ENCODE measurements at places on chromosomes 2 and 18. TPM values are rescaled to one million over a fixed set of nuclear protein-coding genes. Genes with fewer than 3 reads are reported as not detected.

DNA sequence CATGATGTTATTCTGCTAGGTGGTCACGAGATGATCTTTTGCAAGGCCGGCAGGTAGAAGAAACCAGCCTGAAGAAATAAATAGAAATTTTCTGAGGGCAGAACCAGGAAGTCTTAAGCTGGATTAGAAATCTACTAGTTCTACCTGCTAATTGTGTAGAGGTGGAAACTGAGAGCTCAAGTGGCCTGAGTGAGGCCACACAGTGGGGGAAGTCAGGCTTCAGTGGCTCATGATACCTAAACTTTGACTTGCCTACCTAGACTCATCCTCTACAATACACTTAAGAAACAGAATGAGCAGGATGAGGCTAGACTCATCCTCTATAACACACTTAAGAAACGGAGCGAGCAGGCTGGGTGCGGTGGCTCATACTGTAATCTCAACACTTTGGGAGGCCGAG is 134.9 kb upstream of the NDUFV2 start:
- no peak for DNase-seq

- no peak for DNase-seq
These were observed 157.1 kb downstream of the BAZ2B start for GRCh38 chr2:159459279-159459678.

DNA sequence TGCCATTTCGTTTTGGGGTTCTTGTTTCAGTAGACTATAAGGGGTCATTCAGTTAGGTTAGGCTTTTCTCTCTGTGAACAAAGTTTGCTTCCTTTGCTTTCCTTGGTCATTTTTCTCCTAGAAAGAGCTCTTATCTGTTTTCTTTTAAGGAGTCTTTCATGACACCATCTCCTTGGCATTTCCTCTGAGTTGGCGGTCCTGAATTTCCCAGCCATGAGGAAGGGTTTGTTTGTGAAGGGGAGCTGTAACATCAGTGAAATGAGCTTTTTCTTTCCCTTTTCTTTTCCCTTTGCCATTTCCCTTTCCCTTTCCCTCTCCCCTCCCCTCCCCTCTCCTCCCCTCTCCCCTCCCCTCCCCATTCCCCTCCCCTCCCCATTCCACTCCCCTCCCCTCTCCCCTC is 61.7 kb downstream of the MAP4K4 start:
- no peak for DNase-seq

DNA sequence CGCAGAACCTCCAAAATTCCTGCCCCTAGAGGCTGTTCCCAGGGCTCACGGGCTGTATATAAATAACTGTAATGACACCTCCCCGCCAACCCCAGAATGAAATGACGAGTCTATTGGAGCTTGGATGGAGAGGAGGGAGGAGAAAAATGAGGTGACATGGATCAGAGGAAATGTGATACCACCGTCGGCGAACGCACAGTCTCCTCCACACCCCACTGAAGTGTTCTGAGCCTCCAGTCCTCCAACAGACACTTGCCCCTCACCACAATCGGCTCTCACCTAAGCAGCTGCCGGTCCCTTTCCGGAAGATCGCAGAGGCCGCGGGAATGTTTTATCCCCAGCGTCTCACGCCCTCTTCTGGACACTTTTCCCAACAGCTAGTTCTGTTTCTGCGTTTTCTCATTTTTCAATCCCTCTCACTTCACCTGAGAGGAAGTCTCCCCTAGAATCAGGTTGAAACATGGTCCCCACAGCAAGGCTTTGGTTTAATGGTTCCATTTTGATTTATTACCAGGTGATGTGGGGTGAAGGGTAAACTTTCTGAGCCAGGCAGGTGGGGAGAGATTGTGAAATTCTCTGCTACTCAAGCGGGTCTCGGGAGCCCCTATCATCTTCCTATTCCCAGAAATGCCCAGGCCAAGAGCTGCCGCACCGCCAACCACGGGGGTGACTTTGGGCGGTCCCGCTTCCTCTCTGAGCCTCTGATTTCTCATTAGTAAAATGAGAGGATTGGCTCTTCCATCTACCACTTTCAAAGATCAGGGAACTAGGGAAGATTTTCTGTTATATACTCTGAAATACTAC is 9.1 kb upstream of the MYO5B start:
- peak; percentile 74 for DNase-seq

DNA sequence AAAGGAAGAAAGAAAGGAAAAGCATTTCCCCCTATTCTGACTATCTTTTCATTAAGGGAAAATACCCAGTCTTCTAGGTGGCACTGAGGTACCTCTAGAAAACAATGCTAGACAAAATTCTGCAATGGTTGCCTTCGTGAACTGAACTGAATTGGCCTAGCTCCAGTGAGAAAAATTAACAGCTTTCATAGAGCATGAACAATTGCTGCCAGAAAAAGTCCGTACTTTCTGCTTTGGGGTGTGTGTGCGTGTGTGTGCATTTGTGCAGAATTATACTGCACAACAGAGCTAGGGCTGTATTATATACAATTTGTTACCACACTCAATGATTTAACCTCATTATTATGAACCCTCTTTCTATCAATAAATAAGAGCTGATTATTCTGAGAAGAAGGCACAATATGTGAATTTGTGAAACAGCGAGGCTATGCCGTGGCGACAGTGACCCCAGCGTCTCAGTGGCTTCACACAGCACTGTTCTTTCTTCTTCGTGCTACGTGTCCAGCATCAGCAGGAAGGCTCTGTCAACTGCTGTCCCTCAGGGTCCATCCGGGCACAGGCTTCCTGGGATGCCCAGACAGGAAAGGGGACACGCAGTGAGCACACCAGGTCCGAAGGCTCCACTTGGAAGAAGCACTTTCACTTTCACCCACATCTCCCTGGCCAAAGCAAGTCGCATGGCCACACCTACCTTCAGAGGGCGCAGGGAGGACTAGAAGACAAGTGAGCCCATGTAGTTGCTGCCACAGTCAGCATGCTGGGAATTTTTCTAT is 47.5 kb downstream of the PTGR3 start:
- no peak for DNase-seq

Gene ZNG1B
- 41.7 TPM for total RNA-seq

Gene LONRF2
- 0.33 TPM for total RNA-seq

GRCh38 chr2:187529977-187530721 is 24.1 kb downstream of the TFPI start:
- no peak for DNase-seq

Measured in WTC11 (cell line).